Umbilical cord (tissue), 2 donors: ENCODE measurements at places on chromosomes 16 and 17. TPM values are rescaled to one million over a fixed set of nuclear protein-coding genes. Genes with fewer than 3 reads are reported as not detected.

PDE6G gene
- not detected for total RNA-seq

ZACN gene
- 1.7 TPM for total RNA-seq

ERI2 gene
- total RNA-seq, result 26.7 TPM

LPO gene
- total RNA-seq, result 0.24 TPM

EME2 gene
- 7.2 TPM for total RNA-seq

MFAP4 gene
- 171 TPM for total RNA-seq

TBC1D3I gene
- total RNA-seq, result 5.8 TPM

CCL14 gene
- 4.1 TPM for total RNA-seq

- DNase-seq, result peak; percentile 82
Measured at GRCh38 chr17:81428948-81429774, 33.9 kb downstream of the BAHCC1 start.

GRCh38 chr16:27239906-27240655, 28.5 kb downstream of the NSMCE1 start:
- DNase-seq, result no peak

GRCh38 chr16:6125483-6126259, 1028.1 kb upstream of the EEF2KMT start:
- peak; percentile 17 for DNase-seq

- no peak for DNase-seq
Measured at GRCh38 chr16:72226136-72226535, 54.2 kb upstream of the PMFBP1 start.

- no peak for DNase-seq
Measured at GRCh38 chr17:10116267-10116666, 82.1 kb downstream of the GAS7 start.

GRCh38 chr16:10465821-10466220, 80.0 kb downstream of the ATF7IP2 start:
- DNase-seq, result no peak

DNA sequence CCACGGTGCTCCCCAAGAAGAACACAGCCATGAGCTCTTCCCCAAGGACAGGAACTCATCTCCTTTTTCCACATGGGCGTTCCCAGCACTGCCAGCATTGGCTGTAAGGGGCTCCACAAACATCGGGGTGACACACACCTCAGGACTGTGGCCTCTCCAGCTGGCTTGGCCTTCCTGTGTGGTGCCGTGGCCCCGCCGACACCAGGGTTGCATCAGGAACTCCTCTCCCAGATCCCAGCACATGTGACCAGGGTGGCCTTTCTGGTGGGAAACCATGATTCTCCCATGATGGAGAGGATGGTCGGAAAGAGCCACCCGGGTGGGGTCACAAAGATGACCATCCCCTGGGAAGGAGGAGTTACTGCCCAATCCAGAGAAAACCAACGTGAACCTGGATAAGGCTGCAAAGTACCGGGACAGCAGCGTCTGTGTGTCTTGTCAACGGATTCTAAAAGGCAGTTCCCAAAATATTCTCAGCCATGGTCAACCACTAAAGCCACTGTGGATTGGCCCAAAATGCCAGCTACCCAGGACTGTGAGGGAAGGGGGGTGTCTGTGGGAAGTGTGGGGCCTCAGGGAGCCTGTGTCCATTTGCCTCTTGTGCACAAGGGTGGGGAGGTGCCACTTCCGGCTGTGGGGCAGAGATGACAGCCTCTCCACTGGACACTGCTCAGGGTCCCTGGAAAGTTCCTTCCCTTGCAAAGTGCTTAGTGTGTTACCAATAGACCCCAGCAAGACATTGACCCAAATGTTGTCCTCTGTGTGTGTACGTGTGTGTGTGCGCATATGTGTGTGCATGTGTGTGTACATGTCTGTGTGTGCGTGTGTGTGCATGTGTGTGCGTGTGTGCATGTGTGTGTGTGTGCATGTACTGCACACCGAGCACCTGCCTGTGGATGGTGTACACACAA, 78.0 kb upstream of the CBX4 start:
- DNase-seq, result no peak

- peak; percentile 54 for DNase-seq
Measured at GRCh38 chr17:17691468-17692263, 10.4 kb downstream of the RAI1 start.

DNA sequence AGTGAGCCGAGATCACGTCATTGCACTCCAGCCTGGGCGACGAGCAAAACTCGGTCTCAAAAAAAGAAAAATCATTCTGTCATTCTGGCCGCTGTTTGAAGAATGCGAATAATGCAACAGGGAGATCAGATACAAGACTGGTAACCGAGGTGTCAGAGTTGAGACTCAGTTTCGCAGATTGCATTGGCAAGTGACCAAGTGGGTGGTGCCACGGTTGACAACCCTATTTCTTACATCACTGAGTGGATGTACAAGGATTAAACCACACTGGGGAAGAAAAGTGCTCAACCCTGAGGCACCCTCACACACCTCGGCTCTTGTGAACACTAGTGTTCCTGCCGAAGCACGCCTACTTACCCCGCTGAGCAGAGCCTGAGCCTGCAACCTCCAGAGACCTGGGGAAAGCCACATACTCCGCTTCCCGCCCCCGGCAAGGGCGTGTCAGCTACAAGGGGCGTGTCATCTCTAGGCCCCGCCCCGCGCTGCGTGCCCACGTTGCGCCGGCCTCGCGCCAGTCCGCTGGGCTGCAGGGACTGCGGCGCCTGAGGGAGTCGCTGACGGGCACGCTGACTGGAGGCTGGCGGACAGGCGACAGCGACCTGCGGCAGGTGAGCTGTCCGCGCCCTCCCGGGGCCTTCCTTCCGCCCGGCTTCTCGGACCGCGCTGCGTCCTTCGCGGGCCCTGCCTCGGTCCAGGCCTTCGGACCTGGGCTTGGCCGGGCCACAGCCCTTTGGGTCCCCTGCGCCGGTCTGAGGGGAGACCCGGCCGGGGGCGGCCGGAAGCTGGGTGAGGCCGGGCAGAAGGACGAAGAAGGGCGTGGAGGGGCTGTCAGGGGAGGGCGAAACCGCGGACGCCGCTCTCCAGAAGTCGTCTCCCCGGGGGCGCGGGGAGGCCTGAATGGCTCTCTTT, at the start of gene HMOX2:
HMOX2 (plus strand) TSS at position 519 of the 909 bp plus-strand sequence. CDS start 29,127 bp downstream, outside the sequence.
- DNase-seq, result peak; percentile 93

DNA sequence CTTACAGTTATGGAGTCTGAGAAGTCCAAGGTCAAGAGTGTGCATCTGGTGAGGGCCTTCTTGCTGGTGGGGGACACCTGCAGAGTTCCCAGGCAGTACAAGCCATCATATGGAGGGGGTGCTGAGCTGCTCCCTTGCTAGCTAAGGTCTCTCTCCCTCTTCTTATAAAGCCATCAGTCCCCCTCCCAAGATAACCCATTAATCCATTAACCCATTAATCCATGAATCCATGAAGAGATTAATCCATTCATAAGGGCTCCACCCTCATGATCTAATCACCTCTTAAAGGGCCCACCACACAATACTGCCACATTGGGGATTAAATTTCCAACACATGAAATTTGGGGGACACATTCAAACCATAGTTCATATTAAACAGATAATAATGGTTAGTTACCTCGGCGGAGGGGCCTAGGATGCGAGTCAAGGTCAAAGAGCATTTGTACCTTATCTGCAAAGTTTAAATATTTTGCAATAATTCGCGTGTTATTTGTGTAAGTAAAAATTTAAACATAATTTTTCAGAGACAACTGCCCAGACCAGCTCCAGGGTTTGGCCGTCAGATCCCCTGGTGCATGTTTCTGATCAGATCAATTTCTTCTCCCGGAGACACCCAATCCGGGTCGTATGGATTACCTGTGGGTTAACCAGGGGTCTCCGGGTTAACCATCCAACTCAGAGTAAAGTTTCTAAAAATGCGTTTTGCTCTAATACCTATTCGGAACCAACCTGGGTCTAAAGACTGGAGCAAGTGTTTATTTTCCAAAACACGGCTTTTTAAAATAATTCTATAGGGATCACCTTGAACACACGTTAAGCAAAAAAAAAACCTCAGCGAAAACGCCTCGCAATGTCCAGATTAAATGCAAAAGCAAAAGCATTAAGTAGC, 740 bp upstream of the POLR3E start:
- DNase-seq, result no peak

DNA sequence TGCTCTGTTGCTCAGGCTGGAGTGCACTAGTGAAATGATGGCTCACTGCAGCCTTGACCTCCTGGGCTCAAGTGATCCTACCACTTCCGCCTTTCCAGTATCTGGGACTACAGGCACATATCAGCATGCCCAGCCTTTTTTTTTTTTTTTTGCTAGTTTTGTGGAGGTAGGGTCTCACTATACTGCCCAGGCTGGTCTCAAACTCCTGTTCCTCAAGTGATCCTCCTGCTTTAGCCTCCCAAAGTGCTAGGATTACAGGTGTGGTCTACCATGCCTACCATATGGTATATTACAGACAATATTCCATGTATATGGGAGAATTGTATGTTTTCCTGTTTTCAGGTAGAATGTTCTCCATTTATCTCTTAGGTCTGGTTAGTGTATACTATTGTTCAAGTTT, 12.3 kb upstream of the ATF7IP2 start:
- no peak for DNase-seq

DNA sequence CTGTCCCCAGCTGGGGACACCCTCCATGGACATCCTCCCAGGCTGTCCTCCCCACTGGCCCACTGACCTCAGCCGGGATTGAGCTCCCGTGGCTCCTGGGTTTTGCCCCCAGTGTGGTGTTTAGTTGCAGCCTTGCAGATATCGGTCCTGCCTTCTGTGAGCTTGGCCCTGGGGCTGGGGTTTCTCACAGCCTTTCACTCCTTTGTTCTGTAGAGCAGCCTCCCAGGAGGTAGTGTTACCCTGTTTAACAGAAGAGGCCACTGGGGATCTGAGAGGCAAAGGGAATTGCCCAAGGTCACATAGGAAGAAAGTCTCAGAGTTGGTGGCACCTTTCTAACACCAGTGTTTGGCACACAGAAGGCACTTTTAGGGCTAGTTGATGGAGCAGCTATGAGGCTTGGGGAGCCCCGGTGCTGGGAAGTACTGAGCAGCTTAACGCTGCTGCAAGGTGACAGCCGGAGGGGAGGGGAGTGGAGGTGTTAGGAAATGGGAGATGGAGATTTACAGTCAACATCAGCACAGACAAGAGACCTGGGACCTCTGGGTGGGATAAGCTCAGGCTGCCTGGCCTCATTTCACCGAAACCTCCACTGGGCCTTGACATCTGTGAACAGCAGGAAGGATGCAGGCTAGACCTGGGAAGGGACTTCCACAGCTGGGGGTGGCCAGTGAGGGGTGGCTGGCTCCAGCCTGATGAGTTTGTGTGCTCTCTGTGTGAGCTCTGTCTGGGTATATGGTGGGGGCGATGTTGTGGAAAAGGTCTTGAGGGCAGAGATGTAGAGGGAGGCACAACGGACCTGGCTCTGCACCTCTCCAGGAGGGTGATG, 26.1 kb downstream of the CACNA1G start:
- no peak for DNase-seq

GRCh38 chr17:78823282-78824046, 17.1 kb downstream of the USP36 start:
- DNase-seq, result no peak

DNA sequence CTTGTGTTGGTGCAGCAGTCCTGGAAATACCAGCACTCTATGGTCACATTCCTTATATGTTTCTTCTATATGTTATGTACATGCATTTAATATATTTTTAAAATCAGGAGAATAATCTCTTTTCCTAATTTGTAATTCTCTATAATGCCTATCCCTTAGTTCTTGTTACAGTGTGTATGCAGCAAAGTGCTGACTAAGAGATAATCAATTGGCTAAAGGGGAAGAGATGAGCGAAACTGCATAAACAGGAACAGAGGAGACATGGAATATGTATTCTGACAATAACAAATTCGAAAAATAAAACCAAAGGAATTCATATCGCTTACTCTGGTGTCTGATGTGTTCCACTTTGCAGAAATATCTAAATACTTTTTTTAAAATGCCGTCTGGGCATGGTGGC, 41.7 kb downstream of the SYNRG start:
- DNase-seq, result no peak

- DNase-seq, result no peak
Measured at GRCh38 chr16:49810831-49811230, 45.1 kb downstream of the ZNF423 start.

DNA sequence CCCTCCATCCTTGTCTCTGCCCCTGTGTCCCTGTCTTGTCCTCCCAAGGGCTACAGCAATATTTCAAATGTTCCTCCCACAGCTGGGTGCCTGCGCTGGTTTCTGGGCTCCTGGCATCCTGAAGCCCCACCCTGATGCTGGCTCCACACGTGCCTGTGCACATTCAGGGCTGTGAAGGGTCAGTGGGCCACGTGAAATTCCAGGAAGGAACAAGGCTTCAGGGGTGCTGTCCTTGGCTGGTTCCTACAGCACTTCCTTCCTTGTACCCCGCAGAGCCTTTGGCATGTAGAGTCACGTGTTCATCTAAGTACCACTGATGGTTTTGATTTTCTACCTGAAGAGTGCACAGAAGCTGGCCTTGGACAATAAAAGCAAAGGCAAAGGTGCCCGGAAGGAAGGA, 57.7 kb upstream of the NLK start:
- DNase-seq, result no peak

DNA sequence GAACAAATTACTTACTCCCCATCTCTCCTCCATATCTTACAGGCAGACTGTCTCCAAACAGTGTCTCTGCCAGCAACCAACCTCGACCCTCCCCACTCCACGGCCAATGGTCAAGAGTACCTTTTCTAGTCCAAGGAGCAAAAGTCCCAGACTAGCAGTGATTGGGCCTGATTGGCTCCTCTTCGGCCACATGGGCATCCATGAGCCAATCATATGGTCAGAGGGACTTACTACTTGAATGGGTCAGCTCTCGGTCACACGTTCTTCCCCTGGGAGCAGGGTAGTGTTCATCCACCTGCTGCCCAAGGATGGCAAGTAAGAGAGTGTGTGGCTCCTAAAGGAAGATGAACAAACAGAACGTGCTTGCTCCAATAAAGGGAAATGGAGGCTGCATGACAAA, 84.6 kb downstream of the C16orf78 start:
- no peak for DNase-seq

DNA sequence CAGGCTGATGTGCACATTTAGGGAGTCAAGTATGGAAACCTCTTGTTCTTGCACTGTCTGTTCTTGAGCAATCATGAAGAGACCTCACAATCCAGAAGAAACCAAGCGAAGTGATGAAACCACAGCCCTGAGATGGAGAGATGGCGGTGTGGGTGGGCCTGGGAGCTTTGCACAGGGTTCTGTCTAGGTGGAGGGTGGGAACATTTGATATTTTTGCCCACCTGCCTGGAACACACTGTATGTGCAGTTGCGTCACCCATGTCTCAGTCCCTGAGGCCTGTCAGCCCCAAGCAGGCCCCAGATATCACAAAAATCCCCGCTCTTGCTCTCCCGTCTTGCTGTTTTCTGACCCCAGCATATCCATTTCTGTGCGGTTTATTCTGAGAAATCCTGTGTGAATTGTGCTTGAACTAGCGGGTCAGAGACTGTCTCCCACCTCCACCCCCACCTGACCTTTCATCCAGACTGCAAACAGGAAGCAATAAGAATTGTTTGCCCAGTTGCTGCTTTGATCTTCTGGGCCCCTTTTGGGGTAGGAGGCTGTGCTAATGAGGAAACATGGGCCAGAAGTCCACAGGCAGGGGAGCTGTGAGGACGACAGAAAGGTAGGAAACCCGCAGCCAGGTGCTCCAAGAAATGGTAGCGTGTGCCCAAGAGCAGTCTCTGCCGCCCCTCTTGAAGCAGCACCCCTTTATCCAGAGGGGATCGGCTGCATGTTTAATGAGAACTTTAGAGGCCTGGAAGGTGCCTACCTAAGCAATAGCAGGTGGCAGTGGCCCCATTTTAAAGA, 183.8 kb downstream of the CCDC182 start:
- no peak for DNase-seq

GRCh38 chr16:64449506-64449905, 672.4 kb downstream of the CDH11 start:
- DNase-seq, result no peak

GRCh38 chr16:68388124-68388523, 60.2 kb downstream of the SMPD3 start:
- DNase-seq, result no peak
